Activated CD4-positive, alpha-beta T cell treated with anti-CD3 and anti-CD28 coated beads for 36 hours (primary cell): ENCODE measurements at places on chromosomes 3 and 15.
A peak's percentile ranks its signal among the peaks of the same experiment; 100 is the strongest.

GRCh38 chr3:142530296-142530695 is 48.2 kb downstream of the ATR start:
- no peak for DNase-seq

GRCh38 chr3:127556565-127556964 is 34.0 kb downstream of the TPRA1 start:
- no peak for DNase-seq

DNA sequence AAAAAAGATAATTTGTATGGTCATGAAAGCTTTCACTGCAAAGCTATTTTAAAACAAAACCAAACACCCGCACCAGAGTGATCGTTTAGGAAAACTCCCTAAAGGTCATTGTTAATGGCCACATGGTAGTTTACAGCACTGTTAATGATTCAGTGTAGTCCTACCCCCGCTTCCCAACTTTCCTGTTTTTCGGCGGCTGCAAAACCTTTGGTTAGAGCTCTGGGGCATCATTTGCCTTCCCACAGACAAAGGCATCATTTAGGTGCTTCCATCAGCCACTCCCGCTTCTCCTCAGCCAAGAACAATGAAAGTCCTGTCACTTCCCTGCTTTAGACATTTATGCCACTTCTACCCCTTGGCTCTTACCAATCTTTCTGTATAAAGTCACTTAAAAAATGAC is 10.6 kb downstream of the MELTF start:
- DNase-seq, result no peak

DNA sequence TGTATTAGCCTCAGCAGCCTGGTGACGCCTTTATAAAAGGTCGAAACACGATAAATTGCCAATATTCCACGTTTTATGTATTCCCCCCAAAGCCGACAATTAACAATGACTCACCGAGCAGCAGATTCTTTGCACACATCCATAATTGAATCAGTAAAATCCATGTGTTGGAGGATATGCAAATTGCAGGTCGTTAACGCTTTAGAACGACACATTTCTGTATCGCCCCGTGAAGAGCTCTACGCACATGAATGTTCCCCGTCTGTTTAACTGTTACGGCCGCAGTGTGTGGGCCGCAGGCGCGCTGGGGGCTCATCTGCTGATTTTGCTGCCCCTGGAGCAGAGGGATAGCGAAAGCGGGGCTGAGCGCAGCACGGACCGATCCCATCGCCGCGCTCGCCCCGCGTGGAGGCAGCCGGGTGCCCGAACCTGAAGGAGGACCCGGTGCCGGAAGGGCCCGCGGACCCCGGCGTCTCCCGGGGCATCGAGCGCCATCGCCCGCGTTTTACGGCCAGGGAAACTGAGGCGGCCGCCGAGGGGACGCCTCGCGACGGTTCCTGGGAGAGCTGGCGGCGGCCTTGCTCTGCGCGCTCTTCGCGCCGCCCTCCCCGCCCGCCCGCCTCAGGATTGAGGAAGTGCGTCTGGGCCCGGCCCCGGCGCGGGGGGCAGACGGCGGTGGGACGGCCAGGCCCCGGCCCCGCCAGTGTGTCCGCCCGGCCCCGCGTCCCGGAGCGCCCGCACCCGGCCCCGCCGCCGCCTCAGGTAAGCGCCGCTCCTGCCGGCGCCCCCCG is at the start of gene LRRK1:
Gene LRRK1 (plus strand): TSS at position 668 of the 791 bp plus-strand sequence. CDS start 5,276 bp downstream, outside the sequence.
- peak; percentile 34 for DNase-seq

DNA sequence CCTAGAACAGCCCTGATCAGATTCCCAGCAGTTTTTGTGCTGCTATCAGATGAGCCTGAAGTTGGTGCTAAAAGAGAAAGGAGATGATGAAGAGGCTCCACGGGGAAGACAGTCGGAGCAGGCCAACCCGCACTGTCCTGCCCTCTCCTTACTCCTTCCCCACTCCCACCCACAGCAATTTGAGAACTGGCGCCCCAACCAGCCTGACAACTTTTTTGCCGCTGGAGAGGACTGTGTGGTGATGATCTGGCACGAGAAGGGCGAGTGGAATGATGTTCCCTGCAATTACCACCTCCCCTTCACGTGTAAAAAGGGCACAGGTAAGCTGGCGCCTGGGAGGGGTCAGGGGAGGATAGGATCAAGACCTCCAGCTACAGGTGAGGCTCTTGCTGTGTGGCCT is 22.6 kb downstream of the HAPLN3 start:
- DNase-seq, result no peak

GRCh38 chr15:81411969-81412633 is 38.1 kb upstream of the TMC3 start:
- no peak for DNase-seq

- DNase-seq, result no peak
These were observed 282.5 kb upstream of the TRIM42 start for GRCh38 chr3:140395134-140396075.

GRCh38 chr15:101445562-101446517 is 43.7 kb downstream of the PCSK6 start:
- no peak for DNase-seq

- DNase-seq, result no peak
These were observed 323.4 kb downstream of the CHST2 start for GRCh38 chr3:143442814-143443447.
